NCI-H1694 treated with DMSO at 0.1 percent for 48 hours (cell line): ENCODE measurements at places on chromosomes 7 and 10.

DNA sequence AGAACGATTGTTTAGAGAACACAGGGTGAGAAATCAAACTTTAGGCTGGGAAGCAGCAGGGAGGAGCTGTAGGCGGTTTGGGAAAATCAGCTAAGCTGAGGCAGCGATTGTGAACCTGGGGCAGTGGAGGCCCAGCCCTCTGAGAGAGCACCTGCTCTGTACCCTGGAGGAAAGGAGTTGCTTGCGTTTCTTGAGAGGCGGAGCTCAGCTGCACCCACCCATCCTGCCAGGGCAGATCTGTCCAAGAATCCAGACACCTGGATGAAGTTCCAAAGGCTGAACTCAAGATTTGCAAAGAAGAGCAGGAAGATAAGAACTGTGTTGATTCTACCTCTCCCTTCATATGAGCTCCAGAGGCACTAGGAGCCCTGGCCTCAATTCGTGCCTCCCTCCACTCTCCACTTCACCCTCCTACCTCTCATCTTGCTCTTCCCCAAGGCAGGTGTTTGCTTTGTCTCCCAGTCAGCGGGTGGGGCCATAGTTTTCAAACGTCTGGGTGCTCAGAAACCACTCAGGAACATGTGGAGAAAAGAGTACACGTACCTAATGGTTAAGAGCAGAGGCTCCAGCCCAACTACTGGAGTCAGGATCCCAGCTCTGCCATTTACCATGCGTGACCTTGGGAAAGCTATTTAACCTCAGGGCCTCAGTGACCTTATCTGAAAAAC, 21.5 kb upstream of the TMEM213 start:
- DNase-seq: no peak

DNA sequence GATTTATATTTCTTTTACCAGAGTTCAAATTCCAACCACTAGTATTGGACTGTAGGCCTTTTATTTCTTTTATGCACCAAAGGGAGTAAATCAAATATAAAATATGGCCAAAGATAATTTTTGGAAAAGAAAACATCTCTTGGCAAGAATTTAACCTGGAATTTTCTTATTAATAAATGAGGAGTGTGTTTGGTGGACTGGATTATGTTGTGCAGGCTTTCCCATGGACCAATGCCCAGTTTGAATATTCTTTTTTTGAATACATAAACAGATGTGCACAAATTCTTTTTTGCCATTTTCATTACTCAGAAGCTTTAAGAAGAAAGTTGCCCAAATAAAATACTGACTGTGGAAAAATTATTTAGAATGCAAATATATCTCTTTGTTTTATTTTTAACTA, 22.1 kb upstream of the PRKG1 start:
- no peak for DNase-seq

- no peak for DNase-seq
Observed at GRCh38 chr7:147235645-147236382, 1119.2 kb downstream of the CNTNAP2 start.

DNA sequence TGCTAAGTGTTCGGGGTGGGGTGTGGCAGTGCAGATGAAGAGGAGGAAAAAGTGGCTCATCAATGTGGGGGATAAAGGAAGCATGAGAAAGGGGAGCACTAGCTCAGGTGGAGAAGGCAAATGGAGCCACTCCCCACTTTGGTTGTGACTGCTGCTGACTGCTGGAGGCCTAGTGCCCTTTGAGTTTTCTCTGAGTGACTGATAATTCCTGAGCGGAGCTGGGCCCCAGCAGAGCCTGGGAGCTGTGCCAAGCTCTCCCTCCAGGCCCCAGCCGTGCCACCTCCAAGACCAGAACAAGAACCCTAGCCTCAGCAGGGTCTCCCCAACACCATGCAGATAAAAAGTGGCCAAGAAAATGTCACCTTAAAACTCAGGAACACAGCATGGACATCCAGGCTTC, 9.7 kb upstream of the RASSF4 start:
- DNase-seq: no peak

GRCh38 chr10:78904196-78904595, 164.6 kb upstream of the ZMIZ1 start:
- DNase-seq: no peak

DNA sequence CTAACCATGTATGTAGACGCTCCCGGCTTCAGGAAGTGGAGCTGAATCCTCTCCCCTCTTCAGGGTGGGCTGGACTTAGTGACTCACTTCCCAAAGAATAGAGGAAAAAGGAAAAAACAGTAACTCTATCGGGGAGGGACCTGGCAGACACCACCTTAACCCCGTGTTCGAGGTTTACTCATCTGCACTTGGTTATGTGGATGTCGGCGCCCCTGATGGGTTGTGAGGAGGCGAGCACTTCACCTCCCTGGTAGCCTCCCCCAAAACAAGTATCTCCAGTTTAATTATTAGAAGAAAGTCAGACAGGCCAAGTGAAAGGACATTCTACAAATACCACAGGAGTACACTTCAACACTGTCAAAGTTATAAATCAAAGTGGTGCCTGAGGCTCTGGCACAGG, 559.7 kb downstream of the TCERG1L start:
- no peak for DNase-seq

DNA sequence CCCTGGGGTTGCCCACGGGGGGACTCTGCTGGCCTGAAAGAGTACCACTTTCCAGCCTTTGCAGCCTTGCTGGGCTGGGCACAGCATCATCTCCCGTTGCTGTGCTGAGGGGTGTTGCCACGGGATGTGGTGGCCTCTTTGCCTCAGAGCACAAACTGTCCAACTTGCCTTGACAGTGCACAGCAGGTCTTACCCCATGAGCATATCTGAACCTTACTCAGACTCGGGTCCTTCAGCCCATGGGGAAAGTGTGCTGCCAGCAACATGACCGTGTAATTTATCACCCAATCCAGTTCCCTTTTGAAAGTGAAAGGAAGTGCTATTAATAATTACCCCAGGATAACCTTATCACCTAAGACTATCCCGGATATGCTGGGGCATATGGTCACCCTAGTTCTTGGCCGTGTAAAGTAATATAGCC, 46.8 kb downstream of the TBXAS1 start:
- no peak for DNase-seq

DNA sequence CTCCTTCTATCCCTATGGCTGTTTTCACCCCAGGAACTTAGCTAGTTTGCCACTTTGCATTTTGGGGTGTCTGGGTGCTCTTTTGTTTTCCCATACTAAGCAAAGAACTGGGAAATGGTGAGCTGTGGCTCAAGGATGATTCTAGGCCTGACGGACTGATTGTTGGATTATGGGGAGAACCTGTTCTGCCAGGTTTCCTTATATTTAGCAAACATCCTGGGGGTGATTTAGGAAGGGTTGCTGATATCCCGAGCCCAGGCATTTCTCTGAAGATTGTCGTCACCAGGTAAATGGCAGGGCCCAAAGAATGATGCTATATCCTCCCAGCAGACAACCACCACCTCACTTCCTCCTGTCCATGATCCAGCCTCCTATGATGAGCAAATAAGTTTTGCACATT, 72.1 kb upstream of the GRB10 start:
- DNase-seq: no peak
